ENCODE measurements at places on chromosomes 5 and 9.

GRCh38 chr9:132183134-132183533 lies 21.3 kb downstream of the NTNG2 start:
- no peak for DNase-seq

GRCh38 chr5:109786206-109786855 lies 96.6 kb downstream of the MAN2A1 start:
- DNase-seq: no peak

- DNase-seq: no peak
Measured at GRCh38 chr5:176185133-176185733, 53.0 kb upstream of the SIMC1 start.

- DNase-seq: no peak
Measured at GRCh38 chr5:77080905-77081304, 6.2 kb downstream of the ZBED3 start.

DNA sequence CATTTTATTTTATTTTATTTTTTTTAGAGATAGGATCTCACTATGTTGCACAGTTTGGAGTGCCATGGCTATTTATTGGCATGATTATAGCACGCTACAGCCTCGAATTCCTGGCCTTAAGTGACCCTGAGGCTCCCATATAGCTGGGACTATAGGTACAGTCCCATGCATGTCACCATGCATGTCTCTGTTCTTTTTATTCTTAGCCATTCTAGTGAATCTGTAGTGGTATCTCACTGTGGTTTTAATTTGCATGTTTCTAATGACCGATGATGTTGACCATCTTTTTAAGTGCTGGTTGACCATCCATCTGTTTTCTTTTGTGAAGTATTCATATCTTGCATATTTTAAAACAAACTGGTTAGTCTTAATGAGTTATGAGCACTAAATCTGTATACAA lies 76.1 kb downstream of the SLC44A1 start:
- no peak for DNase-seq

GRCh38 chr9:38088006-38088925 lies 19.2 kb upstream of the SHB start:
- DNase-seq: no peak

DNA sequence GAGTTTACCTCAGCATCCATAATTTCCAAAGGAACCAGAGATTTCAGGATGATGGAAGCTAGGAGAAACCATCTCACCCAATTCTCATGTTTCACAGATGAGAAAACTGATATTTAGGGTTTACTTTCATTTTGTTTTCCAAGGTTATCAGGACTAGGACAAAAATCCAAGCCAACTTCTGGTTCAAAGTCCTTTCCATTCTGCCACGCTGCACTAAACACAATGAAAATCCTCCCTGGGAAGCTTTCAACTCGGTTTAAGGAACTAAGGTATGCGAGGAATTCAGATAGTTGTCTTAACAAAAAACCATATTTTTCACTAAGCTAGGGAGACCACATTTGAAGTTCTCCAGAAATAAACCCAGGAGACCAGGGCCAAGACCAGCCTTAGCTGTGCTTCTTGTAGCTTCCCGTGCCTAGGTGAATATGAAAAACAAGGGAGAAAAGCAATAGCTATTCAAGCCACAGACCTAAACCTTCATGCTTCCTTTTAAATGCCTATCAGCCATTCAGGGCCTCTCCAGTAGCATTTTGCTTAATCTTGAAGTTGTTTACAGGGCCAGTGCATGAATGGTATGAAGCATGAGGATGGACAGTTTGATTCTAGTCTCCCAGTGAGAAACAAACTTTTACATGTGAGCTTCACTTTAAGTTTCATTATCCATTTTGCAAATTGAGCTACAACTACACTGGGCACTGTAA lies 167.9 kb downstream of the DENND1A start:
- peak; percentile 3 for DNase-seq

DNA sequence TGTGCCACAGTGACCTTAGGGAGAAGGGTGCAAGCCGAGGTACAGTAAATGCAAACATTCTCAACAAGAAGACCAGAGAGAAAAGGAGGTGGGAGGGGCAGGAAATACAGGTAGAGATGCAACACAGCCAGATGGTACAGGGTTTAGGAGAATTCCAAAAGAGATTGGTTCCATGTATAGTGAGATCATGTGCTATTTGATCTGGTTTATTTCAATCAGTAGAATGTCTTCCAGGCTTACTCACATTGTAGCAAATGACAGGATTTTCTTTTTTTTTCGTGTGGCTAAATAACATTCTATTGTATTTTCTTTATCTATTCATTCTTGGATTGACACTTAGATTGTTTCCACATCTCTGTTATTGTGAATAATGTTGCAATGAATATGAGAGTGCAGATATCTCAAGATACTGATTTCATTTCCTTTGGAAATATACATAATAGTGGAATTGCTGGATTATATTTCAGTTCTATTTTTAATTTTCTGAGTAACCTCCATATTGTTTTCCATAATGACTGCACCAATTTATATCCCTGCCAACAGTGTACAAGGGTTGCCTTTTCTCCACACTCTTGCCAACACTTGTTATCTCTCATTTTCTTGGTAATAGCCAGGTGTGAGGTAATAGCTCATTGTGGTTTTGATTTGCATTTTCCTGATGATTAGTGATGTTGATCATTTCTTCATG lies 107.8 kb upstream of the GAS1 start:
- DNase-seq: no peak

GRCh38 chr5:34587355-34588241 lies 68.5 kb upstream of the RAI14 start:
- DNase-seq: peak; percentile 29

- DNase-seq: no peak
Measured at GRCh38 chr5:92504346-92504745, 1076.7 kb downstream of the NR2F1-AS1 start.

DNA sequence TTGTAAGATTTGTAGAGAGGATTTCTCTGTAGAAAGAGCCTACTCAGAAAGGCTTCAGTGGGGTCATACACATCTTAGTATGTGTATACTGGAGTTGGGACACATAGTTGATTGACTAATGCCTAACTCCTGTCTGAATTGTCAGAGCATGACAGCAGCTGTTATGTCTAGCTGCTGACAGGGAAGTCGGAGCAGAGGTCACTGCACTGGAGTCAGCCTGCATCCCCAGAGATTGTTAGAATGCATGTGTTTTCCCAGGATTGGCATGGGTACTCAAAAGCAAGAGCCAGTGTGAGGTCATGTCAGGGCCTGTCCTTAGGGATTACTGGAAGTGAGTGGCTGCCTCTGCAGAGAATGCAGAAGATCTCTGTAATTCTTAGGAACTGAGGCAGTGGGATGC lies 82.7 kb downstream of the ITGA1 start:
- no peak for DNase-seq

DNA sequence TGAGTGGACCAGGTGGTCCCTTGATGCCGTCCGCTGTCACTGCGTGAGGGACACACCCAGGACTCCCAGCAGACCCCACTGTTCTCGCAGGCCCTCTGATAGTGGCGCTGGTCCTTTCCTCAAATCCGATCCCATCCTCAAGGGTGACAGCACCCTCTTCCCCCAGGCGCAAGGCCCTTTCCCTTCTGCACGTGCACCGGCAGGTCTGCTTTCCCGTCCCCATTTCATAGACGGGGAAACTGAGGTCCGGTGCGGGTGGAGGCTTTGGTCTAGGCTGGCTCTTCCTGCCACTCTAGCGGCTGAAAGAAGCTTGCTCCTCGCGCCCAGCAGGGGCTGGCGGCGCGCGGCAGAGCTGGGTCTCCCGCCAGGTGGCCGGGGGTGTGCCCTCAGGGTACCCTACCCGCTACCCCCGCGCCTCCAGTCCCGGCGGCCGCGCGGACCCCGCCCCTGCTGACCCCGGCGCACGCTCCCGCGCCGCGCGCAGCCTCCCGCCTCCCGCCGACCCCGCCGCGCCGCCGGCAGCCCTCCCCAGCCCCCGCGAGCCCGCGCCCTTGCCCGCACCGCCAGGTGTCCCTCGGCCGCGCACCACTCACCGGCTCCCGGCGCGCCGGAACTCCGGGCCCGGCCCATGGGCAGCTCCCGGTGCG lies 453 bp downstream of the RASGEF1C start:
- no peak for DNase-seq

DNA sequence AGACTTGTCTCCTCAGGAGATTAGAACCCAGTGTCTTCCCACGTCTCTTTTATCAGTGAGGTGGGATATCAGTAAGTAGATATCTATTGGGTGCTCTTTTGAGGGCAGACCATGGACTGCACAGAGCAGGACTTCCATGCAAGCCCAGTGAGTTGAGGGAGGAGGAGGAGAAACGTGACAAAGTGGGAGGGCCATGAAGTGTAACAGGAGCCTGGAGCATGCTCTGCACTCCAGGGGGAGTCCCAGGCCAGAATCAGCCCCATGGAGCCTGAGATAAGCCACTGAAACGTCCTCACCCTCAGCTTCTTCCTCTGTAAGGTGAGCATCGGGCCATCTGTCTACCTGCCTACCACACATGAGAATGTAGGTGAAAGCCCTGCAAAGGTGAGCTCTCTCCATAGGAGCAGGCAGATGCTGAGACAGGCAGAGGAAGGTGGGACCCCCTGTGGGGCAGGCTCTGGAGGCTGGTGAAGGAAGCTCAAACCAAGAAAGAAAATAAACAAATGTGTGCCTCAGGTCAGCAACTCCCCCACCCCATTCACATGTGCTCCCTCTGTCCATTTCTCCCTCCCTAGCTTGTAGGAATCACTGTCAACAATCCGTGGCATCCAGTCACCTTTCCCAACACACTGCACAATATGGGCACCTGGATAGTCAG lies 87.4 kb downstream of the NRG2 start:
- no peak for DNase-seq

DNA sequence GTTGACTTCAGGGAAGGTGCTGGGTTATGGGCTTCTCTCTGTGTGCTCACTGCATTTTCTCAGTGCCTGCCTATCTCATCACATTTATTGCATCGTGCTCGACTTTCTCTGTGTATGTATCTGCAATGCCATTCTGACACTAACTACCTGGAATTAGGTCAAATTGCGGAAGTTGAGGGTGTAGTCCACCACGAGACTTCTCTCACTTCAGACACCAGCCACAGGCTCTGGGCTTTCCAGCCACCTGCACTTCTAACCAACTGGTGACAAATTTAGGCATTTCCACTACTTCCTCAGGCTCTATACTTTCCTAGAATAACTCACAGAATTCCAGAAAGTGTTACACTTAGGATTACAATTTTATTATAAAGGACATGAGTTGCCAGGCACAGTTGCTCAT lies 188.6 kb upstream of the ZNF608 start:
- no peak for DNase-seq

DNA sequence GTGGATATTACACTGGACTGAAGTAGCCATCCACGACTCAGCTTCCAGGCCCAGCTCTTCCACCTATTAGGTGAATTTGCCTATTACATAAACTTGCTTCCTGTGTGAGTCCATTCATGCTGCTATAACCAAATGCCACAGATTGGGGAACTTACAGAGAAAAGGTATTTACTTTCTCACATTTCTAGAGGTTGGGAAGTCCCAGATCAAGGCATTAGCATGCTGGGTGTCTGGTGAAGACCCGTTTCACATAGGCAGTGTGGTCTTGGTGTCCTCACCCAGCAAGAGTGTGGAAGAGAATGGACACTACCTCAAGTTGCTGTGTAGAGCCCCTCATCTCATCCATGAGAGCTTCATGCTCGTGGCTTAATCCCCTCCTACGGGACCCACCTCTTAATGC lies 282.6 kb downstream of the IRX1 start:
- no peak for DNase-seq

GRCh38 chr9:75607521-75607920 lies 283.0 kb upstream of the PCSK5 start:
- no peak for DNase-seq

- no peak for DNase-seq
Measured at GRCh38 chr9:31912636-31913035, 471.8 kb upstream of the ACO1 start.

- no peak for DNase-seq
Measured at GRCh38 chr9:20513126-20513913, 109.0 kb downstream of the MLLT3 start.

- DNase-seq: no peak
Measured at GRCh38 chr5:154384480-154385235, 61.1 kb upstream of the SAP30L start.

- DNase-seq: no peak
Measured at GRCh38 chr9:96782235-96782634, 4.3 kb upstream of the ZNF510 start.

- no peak for DNase-seq
Measured at GRCh38 chr5:138157626-138158025, 18.4 kb upstream of the NME5 start.

DNA sequence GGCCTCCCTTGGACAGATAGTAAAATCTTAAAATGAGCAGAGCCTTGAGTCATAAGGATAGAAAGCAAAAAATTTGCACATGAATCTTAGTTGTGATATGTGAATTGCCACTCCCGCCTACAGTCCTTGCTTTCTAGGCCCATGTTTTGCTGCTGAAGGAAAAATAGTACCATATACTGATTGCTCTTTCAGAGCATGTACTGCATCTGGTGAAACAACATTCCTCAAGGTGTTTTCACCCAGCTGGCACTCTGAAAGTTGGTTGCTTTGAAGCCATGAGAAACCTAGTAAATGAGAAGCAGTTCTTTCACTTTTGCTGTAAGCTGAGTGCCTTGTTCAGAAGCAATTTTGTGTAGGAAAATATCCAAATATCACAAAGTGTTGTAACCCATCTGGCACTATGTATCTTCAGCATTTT lies 10.3 kb downstream of the CDC37L1 start:
- no peak for DNase-seq

GRCh38 chr9:121227862-121228261 lies 26.2 kb upstream of the RAB14 start:
- DNase-seq: no peak

DNA sequence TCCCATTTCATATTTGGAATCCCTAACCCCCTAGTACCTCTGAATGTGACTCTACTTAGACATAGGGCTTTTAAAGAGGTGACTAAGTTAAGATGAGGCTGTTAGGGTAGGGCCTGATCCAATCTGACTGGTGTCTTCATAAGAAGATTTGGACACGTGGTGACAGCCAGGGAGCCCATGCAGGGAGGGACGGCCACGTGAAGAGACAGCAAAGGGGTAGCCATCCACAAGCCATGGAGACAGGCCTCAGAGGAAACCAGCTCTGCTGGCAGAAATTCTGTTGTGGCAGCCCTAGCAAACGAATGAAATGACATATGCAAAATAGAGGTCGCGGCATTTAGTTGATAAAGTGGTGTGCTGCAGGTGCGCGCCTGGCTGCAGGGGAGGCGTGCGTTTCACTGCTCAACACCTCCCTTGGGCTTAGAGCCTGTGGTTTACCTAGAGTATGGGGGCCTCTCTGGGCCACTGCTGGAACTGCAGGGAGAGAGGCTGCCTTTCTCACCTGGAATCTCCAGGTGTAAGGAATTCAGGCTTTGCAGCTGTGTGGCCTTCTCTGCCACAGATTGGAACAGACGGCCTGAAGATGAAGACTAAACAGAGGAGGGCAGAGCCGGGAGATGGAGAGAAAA lies 7.1 kb upstream of the AFAP1L1 start:
- DNase-seq: no peak

- DNase-seq: peak; percentile 35
Measured at GRCh38 chr9:91197232-91198181, 164.2 kb downstream of the AUH start.

GRCh38 chr5:71873191-71873591 lies 154.1 kb downstream of the CARTPT start:
- DNase-seq: no peak

GRCh38 chr5:61275841-61276240 lies 56.2 kb upstream of the ZSWIM6 start:
- DNase-seq: no peak

- no peak for DNase-seq
Measured at GRCh38 chr9:99411068-99411467, 189.0 kb downstream of the SEC61B start.

GRCh38 chr5:161713042-161713441 lies 27.5 kb downstream of the GABRA6 start:
- DNase-seq: no peak
